ENCODE measurements at places on chromosomes 1 and 21. TPM values are rescaled to one million over a fixed set of nuclear protein-coding genes. Genes with fewer than 3 reads are reported as not detected.
A peak's percentile ranks its signal among the peaks of the same experiment; 100 is the strongest.

NPPA gene
- not detected for total RNA-seq

RIIAD1 gene
- not detected for total RNA-seq

TAL1 gene
- 50.2 TPM for total RNA-seq

HIVEP3 gene
- 4.0 TPM for total RNA-seq

GRCh38 chr1:37725851-37726613 lies 33.7 kb downstream of the CDCA8 start:
- no peak for DNase-seq

- DNase-seq = peak; percentile 13
Measured at GRCh38 chr21:17780539-17780938, 38.6 kb downstream of the C21orf91 start.

DNA sequence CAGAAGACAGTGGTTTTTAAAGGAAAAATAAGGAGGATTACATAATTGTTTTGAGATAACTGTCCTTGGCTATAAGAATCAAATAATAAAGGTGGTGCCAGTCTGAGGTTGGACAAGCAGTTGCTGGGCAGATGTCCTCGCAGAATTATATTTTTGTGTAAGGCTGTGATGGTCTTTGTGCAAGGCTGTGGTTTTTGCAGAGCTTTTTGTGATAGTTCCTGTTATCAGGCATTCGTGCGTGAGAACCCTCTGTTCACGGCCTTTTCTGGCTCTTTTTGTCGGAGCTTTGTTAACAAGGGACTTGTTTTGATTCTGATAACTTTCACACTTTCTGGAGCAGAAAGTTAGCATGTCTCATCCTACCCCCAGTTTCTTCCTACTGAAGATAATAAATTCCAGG lies 33.4 kb downstream of the SH3BP5L start:
- DNase-seq = no peak

DNA sequence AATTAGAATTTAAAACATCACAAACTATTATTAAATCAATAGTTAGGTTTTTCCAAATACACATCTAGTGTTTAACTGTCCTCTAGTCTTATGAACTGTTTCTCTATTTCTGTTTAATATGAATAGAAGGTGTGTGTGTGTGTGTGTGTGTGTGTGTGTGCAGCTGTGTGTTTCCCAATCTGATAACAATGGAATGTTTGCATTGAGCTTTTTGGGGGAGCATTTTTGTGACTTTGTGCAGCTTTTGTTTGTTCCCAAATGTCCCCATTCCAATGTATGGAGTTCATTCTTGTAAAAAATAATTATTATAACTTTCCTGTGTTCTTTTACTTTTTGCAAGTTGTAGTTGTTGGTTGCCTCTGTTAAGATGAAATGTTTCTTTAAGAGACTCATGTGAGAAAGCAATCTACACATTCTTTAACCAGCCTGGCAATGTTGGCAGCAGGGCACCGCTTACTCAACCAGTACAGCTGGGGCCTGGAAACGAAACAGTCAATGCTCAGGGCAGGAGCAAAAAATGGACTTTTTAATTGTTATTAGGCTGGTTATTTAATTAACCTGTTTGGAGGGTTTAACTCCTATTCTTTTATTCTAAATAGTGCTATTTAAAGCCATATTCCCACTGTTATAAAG lies 354.3 kb downstream of the SRGAP2C start:
- no peak for DNase-seq

GRCh38 chr1:224196813-224197600 lies 14.0 kb downstream of the DEGS1 start:
- no peak for DNase-seq

GRCh38 chr1:96214982-96215381 lies 506.6 kb upstream of the PTBP2 start:
- DNase-seq = no peak

DNA sequence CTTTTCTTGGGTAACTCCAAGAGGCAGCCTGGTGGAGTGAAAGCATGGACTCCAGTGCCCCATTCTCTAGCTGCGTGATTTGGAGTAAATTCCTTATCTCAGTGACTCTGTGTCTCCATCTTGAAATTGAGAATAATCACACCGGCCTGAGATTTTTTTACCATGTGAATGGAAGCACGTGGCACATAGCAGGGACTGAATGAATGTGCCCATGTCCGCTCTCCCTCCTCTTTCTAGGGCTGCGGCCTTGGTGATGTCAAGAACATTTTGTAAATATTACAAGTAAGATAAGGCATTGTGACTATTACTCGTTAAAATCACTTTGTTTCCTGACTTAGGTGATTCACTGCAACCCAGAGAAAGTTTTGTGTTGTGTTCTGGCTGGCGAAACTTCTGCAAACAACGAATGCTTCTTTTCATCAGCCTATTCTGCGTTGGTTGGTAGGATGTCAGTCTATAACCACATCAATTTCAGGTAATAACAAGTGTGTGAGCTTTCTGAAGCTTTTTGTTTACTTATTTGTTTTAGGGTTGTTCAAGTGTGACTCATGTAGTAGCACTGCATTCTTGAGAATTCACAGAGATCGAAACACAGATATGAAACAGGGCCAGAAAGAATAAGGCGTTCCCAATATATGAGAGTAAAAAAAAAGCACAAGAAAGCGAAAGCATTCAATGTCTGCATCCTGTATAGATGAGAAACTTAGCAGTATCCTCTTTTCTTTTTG lies 135.7 kb upstream of the SLC45A1 start:
- peak; percentile 92 for DNase-seq

DNA sequence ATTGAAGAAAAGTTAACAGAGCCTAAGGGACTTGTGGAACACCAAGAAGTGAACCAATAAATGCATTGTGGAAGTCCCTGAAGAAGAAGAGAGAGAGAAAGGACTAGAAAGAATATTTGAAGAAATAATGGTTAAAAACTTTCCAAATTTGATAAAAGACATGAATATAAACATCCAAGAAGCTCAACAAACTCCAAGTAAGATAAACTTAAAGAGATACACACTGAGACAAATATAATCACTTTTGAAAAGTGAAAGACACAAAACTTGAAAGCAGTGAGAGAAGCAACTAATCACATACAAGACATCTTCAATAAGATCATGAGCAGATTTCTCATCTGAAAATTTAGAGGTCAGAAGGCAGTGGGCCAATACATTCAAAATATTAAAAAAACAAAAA lies 91.2 kb downstream of the MPZL1 start:
- no peak for DNase-seq

DNA sequence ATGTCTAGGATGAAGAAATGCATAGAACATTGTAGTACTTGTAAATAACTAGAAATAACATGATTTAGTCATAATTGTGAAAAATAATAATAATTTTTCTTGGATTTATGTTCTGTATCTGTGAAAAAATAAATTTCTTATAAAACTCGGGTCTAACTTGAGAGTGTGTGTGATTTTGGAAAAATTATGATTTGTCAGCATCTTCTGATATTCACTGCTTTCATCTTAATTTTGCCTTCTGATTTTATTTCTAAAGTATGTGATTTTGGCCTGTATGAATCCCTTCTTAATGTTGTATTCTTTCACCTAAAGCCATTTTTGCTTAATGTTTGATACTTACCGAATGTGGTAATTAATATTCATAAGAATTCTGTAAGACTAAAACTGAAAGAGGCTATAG lies 14.3 kb downstream of the IFI44 start:
- no peak for DNase-seq

DNA sequence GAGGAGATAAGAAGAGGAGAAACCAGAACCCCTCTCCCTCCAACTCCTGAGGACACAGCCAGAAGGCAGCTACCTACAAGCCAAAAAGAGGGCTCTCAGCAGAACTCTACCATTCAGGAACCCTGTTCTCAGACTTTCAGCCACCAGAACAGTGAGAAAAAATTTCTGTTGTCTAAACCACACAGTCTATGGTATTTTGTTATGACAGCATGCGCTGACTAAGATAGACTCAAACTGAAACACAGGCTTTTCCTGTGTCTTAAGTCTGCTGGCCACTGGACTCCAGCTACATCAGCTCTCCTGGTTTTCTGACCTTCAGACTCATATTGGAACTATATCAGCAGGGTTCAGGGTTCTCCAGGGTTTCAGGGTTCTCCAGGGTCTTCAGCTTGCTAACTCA lies 126.5 kb upstream of the TNFSF4 start:
- no peak for DNase-seq

- no peak for DNase-seq
Measured at GRCh38 chr21:42313501-42313969, 1.7 kb downstream of the TFF3 start.

DNA sequence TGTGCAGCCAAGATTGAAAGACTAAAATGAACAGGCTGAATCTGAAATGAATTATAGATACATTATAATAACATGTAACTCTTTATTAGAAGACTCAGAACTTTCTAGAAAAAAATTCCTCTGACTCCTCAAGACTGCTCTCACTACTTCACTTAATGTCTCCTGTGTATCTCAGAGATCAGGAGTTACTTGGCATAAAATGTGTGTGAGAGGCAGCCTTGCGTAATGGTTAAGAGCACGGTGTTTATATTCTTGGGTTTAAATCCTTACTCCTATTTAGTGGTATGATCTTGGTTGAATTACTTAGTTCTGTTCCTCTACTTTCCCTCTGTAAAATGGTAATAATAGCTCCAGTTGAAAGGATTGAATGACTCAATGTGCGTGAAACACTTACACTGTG lies 634.9 kb downstream of the LTN1 start:
- DNase-seq = no peak

DNA sequence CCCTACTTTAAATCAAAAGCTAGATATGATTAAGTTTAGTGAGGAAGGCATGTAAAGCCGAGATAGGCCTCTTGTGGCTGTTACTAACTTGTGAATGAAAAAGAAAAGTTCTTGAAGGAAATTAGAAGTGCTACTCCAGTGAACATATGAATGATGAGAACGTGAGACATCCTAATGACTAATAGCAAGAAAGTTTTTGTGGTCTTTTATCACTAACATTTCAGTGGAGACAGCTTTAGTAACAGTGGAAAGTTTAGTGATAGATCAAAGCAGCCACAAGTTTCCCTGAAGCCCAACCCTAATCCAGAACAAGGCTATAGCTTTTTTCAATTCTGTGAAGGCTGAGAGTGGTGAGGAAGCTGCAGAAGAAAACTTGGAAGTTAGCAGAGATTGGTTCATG lies 73.6 kb upstream of the LRRC8B start:
- DNase-seq = no peak

DNA sequence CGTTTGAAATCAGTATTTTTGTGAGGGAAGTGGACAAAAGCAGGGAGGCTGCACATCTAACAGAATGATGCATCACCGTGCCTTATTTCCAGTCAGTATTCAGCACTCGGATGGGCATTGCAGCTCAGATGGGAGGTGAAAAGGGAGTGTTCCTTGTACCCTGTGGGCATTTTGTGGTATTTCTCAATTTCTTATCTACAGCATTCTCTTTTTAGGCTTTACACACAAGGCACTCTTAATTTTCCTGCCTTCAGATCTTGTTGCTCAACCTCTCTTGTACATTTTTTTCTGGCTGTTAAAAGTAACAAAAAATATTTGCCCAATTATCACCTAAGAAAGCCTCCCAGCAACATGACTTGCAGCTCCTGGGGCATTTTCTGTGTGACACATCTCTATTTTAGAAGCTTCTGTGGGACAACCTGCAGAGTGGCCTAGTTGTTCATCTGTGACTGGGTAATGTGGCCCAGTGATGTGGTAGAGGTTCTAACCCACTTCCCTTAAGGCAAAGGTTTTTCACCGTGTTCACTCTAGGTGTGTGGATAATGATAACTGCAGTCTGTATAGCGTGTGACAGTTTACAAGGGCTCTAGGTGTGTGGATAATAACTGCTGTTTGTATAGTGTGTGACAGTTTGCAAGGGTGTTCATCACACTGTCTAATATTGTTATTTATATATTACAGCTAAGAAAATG lies 257.2 kb downstream of the PTGER3 start:
- no peak for DNase-seq

GRCh38 chr21:25054689-25055088 lies 552.6 kb downstream of the MRPL39 start:
- DNase-seq = no peak

GRCh38 chr1:63935553-63935952 lies 161.7 kb downstream of the ROR1 start:
- DNase-seq = no peak
